Diencephalon (tissue), 1 donor: ENCODE measurements at places on chromosomes 3 and 15. TPM values are rescaled to one million over a fixed set of nuclear protein-coding genes. Genes with fewer than 3 reads are reported as not detected.

CAV3 gene
- total RNA-seq = not detected

ERC2 gene
- 126 TPM for total RNA-seq

ADPRH gene
- total RNA-seq = 2.3 TPM

ALG1L2 gene
- total RNA-seq = not detected

LSAMP gene
- total RNA-seq = 118 TPM

GTPBP8 gene
- total RNA-seq = 27.0 TPM

CP gene
- 12.0 TPM for total RNA-seq

ZNF385D gene
- 36.7 TPM for total RNA-seq

CDCP1 gene
- total RNA-seq = 0.23 TPM

C2CD4A gene
- total RNA-seq = under 0.01 TPM

CAMP gene
- total RNA-seq = not detected

CSTA gene
- total RNA-seq = 1.4 TPM

INAFM2 gene
- 10.6 TPM for total RNA-seq

APOD gene
- total RNA-seq = 10.6 TPM

PPP1R2 gene
- total RNA-seq = 121 TPM

SLC27A2 gene
- 6.2 TPM for total RNA-seq

IGSF10 gene
- 4.8 TPM for total RNA-seq

BOC gene
- total RNA-seq = 10.4 TPM

KLHL18 gene
- 40.1 TPM for total RNA-seq

GOLGA6A gene
- 0.23 TPM for total RNA-seq
